ENCODE measurements at places on chromosomes 5 and 9.

DNA sequence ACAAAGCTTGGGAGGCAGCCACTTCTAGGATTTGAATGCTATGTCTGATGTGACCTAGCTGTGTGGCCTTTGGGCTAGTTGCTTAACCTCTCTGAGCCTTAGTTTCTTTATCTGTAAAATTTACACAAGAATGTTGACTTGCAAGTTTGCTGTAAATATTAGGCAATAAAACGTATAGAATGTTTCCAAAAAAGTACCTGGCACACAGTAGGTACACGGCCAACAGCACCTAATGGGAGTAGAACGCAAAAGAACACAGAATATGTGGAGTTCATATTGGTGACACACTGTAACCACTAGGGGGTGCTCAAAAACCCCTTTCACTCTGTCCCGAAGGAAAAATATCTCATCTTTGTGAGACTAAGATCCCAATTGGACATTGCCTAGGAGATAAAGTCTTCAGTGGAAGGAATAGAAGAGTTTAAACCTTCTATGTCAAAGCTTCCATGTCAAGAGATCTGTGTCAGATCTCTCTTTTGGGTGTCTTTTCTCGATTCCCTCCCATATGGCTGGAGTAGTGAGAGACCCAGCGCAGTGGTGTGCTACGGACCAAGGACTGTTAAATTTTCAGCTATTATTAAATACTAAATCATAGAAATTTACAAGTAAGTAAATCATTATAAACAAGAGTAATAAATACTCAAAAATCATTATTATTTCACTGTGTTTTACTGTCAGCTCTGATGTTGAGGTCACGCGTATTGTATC lies 145.4 kb upstream of the RAD23B start:
- no peak for DNase-seq

DNA sequence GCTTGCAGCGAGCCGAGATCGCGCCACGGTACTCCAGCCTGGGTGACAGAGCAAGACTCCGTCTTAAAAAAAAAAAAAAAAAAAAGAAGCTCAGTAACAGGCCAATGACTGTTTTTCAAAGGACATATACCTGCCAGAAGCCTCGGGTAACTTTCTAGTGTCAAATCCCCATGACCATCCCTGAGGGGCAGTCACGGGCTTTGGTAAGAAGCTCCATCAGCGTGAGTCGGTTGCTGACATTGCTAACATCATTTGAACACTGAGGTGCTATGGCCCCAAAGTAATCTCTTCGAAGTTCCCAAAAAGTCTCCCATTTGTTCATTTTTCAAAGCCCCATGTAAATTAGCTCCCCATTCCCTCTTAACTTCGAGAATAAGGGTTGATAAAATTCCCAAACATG lies 11.6 kb downstream of the NAIP start:
- DNase-seq, result no peak

DNA sequence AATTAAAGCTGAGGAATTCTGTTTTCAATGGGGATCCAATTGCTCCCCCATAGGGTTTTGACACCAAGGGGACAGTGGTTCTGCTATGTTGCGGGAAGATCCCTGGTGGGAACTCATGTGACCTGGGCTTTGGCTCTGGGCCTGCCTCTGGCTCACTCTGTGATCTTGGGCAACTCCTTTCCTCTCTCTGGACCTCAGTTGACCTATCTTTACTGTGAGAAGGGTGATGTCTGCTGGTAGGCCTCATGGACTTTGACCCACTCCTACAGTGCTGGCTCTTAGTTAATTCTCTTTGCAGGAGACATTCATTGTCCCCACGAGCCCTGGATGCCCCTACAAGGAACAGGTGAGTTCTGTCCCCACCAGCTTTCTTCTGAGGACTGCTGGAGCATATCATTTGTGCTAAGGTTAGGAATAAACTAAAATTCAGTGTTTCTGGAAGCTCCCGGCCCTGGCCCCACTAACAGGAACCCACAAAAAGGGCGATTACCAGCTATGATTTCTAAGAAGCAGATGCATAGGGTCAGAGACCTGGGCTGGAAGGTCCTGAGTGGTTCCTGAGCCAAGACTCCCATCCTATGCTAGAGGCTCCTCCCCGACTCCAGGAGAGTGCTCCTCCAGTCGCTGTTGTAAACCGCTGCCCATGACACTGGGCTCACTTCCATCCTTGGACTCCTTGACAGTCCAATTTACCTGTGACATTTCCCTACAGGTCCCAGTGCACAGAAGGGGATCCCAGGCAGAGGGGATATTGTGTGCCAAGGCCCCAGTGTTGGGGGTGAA lies 218.3 kb downstream of the PAX5 start:
- DNase-seq, result no peak

GRCh38 chr5:111294551-111294950 lies 70.4 kb downstream of the CAMK4 start:
- DNase-seq, result no peak

DNA sequence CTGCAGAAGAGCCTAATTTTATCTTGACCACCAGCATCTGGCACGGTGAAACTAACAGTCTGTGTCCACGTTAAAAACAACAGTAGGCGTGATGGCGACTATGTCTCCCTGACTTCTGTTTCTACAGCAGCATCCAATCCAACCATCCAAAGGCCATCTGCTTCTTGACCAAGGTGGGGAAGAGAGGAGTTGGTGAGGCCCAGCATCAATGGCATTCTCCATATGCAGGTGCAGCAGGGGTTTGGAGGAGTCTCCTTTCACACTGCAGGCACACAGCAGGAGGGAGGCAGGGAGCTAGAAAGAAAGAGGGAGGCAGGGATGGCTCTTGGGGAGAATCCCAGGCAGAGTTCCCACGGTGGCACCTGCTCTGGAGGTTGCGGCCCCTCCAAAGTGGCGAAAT lies 27.0 kb downstream of the MGAT1 start:
- no peak for DNase-seq

GRCh38 chr5:134275822-134276221 lies 49.9 kb upstream of the PPP2CA start:
- DNase-seq, result no peak

- DNase-seq, result no peak
These were observed 18.1 kb downstream of the SLC12A2 start for GRCh38 chr5:128101676-128102075.

DNA sequence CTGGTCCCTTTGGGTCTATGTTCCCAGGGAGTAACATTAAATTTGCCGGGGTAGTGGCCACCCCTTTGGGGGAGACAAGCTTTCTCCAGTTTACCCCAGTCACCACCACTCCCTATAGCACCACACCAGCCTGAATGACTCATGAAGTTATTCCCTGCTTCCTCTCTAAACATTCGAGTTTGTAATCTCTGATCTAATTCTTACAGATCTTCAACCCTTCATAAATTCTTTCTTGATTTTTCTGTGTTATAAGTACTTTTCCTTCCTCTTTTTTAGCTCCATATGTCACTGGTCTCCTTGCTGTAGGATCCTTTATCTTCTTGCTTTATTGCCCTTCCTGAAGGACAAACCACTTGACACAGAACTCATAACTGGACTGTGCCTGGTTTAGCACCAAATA lies 55.6 kb downstream of the GNA14 start:
- no peak for DNase-seq

DNA sequence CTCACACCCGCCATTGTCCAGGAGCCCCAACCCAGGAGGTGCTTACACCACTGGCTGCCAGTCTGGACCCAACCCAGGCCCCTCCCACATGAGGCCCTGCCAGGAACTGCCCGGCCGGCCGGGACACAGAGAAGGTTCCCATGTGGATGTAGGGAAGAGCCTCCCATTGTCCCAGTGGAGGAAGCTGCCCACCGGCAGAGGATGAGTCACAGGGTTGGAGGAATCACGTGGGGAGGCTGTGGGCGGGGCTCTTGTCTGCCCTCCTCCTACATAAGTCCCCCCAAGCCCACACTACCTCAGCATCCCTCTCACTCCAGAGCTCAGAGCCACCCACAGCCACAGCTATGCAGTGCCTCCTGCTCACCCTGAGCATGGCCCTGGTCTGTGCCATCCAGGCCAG lies 26.1 kb downstream of the PAEP start:
- DNase-seq, result no peak

DNA sequence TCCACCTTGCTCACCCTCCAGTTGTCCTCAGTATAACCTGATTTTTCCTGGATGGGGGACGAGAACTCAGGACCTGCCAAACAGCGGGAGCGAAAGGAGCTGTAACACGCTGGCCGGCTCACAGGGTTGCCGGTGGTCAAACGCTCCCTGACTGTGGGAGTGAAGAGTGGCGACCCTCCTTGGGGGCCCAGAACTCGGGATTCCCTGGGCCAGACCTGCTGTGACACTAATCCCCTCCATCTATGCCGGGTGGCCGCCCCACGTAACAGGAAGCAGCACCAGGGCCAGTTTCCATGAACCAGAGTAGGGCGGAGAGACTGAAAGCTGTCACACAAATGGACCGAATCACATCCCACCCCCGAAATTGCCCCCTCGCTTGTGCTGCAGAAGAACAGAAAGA lies 1809.2 kb upstream of the ACO1 start:
- no peak for DNase-seq

DNA sequence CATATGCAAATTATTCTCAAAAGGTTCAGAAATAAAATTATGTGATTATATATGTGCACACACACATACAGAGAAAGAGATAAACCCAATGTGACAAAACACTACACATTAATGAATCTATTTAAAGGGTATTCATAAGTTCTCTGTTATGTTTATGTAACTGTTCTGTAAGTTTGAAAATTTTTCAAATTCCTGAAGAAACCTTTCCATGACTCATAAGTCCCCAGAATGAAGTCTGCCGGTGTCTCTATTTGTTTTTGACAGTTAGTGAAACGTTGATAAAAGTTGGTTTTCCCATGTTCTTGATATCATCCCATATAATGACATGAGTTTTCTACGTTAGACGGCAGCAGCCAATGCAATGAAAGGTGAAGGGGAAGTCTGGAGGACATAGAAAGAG lies 199.5 kb upstream of the PUM3 start:
- DNase-seq, result no peak
